NCI-H510A (cell line): ENCODE measurements at places on chromosomes 3 and 15.

- DNase-seq: no peak
Observed at GRCh38 chr3:125062904-125063618, 7.3 kb upstream of the HEG1 start.

DNA sequence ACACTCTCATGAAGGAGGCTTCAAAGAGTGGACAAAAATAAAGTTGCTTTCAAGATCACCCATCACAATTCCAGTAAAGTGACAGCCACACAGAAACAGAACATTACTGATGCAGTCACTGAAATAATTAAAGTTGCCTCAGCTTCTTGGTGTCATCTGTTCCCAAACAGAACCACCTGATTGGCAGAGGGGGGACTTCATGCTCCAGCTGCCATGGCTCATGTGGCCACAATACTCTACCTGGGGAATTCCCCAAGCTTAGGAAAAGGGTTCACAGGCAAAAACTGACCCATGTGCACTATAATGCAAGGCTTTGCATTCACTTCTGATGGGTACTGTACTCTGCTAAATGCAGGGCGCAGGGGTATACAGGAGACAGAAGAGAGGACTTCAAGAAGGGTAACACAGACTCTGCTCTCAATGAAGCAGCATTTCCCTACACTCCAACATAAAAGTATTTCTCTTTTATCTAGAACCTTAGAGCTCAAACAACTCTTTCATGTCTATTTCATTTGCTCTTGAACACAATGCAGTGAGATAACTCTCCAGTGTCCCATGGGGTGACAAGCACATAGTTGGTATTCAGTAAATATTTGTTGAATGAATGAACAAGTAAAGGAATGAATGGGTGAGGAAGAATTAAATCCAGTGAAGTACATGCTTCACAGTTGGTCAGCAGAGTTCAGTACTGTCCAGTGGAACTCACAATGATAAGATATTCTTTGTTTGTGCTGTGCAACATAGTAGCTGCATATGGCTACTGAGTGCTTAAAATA, 8.6 kb upstream of the CTNNB1 start:
- no peak for DNase-seq

GRCh38 chr3:4741404-4742307, 237.6 kb upstream of the BHLHE40 start:
- DNase-seq: no peak

- DNase-seq: no peak
Observed at GRCh38 chr15:76101655-76102054, 41.9 kb downstream of the TMEM266 start.

- no peak for DNase-seq
Observed at GRCh38 chr3:161213644-161214043, 7.5 kb upstream of the NMD3 start.

- peak; percentile 91 for DNase-seq
Observed at GRCh38 chr3:197371591-197372046, 73.2 kb upstream of the DLG1 start.

DNA sequence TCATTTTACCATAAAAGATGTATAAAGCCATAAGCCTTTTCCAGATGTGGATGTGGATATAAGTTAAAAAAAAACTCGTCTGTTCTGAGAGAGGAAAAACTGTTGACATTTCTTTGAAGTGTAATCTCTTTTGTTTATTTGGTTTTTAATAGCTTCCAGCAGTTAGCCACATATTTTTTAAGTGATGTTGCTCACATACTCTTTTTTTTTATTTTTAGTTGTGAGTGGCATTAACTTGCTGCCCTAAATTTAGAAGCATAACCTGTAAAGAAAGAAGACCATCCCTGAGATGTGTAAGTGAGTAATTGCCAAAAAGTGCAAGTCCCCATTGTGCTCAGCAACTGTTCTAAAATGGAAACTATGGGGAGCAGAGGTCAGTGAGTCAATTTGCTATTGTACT, 415.9 kb upstream of the MDFIC2 start:
- DNase-seq: no peak

GRCh38 chr3:8325306-8325705, 176.3 kb upstream of the LMCD1 start:
- DNase-seq: no peak

DNA sequence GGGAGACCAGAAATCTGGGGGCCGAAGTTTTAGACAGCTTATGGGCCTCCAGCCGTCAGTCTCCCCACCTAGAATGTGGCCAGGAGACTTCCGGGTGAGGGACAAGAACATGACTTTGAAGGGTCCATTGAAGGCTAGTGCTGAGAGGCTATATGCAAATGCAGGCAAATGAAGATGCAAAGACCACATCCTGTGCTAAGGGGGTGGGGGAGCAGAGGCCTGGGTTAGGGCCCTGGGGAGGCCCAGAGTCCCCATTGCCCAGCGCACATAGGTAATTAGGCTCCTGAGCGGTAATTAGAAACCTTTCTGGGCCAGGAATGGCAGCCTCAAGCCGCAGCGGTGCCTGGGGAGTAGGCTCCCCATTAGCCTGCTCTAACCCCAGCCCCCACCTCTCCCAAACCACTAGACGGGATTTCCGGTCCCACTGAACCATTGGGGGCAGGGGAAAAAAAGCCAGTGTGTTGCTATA, 6.8 kb downstream of the CSK start:
- no peak for DNase-seq

DNA sequence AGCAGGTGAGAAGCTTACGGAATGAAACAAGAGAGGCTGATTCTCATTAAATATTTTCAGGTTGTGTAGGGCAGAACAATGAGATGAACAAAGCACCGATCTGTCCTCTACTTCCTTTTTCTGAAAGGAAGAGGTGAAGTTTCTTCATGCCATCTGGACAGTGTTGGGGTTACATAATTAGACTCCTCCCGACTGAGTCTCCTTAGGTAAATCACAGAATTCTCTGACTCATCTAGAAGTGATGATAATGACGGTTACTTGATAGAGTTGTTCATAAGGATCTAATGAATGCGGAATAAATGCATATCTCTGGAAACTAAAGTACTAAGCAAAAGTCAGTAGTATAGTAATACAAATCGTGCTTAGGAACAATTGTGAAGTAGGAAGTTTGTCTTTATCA, 21.2 kb downstream of the CRTC3 start:
- no peak for DNase-seq

DNA sequence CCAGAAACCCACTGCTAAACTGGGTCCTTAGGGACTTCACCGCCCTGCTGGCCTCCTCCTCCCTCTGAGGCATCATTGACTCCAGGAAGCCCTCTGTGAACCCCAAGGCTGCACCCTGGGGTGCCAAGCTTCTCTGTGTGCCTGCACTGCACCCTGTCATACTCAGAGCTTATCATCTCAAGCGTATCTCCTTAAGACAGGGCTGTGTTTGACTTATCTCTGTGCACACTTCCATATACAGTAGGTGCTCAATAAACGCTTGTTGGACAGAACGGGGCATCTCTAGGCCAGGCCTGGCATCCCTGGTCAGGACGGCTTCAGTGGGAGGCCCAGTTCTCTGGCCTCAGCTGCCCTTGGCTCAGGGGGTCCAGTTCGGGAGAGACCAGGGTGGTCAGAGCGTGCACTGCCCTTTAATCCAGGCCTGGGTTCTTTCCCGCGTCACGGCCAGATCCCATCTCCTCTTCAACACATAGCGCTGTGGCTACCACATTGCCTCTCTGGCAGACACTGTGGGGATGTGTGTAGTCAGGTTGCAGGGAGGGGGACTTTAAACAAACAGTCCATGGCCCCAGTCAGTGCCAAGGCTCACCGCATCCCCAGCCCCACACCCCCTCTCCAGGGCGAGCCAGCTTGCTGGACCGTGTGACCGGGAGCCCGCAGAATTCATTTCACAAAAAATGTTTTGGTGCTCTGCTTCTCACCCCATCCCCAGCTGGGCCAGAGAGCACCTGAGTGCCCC, 33.4 kb downstream of the MAGEF1 start:
- DNase-seq: no peak

DNA sequence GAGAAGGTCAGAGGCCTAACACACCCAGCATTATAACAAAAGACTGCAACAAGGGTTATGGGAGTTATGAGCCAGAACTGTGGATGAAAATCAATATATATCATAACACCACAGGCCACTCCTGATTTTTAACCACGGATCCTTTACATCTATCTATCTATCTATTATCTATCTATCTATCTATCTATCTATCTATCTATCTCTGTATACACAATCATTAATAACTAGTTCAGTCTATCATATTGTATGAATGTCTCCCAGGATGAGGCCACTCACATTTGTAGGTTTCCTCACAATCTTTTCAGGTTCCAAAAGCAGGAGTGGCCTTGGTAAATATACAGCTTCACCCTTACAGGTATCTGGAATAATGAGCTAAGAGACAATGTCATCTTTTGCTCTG, 94.2 kb downstream of the PDCD6IP start:
- DNase-seq: no peak

GRCh38 chr3:124663690-124664089, 66.6 kb upstream of the UMPS start:
- no peak for DNase-seq

GRCh38 chr3:14658978-14659377, 7.4 kb downstream of the CCDC174 start:
- DNase-seq: no peak

- no peak for DNase-seq
Observed at GRCh38 chr3:36733162-36733696, 31.1 kb downstream of the DCLK3 start.

- no peak for DNase-seq
Observed at GRCh38 chr15:72464251-72464650, 9.9 kb upstream of the ARIH1 start.

- DNase-seq: peak; percentile 42
Observed at GRCh38 chr3:120170223-120170622, 76.0 kb upstream of the GSK3B start.

GRCh38 chr3:98274914-98275313, 7.4 kb upstream of the OR5H2 start:
- no peak for DNase-seq

DNA sequence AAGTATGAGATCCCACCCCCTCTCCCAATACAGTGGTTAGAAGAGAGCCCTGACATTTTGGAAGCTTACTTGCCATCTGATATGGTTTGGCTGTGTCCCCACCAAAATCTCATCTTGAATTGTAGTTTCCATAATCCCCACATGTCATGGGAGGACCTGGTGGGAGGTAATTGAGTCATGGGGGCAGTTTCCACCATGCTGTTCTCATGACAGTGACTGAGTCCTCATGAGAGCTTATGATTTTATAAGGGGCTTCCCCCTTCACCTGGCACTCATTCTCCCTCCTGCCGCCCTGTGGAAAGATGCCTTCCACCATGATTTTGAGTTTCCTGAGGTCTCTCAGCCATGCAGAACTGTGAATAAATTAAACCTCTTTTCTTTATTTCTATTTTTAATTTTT, 28.8 kb upstream of the HES1 start:
- DNase-seq: no peak

- DNase-seq: no peak
Observed at GRCh38 chr3:127743351-127744252, 70.8 kb downstream of the ABTB1 start.
